Kidney epithelial cell (primary cell): ENCODE measurements at places on chromosomes 11 and 22. TPM values are rescaled to one million over a fixed set of nuclear protein-coding genes. Genes with fewer than 3 reads are reported as not detected.

SYCE3 gene
- total RNA-seq = 0.71 TPM in 1 of 2 replicates, not detected in the other

- no peak for DNase-seq
Observed at GRCh38 chr11:69229511-69229910, 64.4 kb upstream of the MYEOV start.

- no peak for DNase-seq
Observed at GRCh38 chr22:40050258-40050657, 55.5 kb downstream of the FAM83F start.

RIMBP3B gene
- total RNA-seq = 0.07 and 0.29 TPM in 2 replicates

- DNase-seq = no peak
Observed at GRCh38 chr11:64842366-64842759, 2.1 kb downstream of the CDC42BPG start.

- no peak for DNase-seq
Observed at GRCh38 chr22:45073064-45073463, 63.3 kb upstream of the PHF21B start.

- DNase-seq = no peak
Observed at GRCh38 chr11:33630936-33631748, 69.5 kb downstream of the C11orf91 start.

DNA sequence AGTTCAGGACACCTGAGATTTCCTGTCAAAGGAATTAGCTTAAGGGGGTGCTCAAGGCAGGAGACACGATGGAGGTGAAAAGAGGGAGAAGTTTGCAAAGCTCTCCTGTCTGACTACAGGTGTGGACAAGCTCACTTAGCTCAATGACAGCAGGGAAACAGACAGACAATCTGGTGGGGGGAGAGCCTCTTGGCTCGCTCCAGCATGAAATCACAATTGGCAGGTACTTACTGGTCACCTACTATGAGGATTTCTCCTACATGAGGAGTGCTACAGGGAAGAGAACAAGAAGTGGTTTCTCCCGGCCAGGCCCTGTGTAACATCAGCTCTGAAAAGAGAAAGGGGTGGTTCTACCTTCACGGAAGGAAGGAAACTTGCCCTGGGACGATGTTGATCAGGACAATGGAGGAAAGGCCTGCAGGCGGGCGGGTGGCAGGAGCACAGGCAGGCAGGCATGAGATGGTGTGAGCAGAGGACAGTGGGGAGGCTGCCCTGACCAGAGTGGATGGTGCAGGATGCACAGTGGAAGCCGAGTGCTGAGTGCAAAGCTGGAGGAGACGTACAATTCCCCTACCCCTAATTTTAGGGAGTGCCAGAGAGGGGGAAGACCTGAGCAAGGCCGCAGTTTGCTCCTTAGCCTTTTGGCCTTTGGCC is 57.9 kb upstream of the CRTAM start:
- DNase-seq = no peak

MMP7 gene
- total RNA-seq = 312 and 333 TPM in 2 replicates

SEPTIN3 gene
- total RNA-seq = 1.9 and 2.5 TPM in 2 replicates

TMEM223 gene
- total RNA-seq = 32.8 and 41.3 TPM in 2 replicates

DNA sequence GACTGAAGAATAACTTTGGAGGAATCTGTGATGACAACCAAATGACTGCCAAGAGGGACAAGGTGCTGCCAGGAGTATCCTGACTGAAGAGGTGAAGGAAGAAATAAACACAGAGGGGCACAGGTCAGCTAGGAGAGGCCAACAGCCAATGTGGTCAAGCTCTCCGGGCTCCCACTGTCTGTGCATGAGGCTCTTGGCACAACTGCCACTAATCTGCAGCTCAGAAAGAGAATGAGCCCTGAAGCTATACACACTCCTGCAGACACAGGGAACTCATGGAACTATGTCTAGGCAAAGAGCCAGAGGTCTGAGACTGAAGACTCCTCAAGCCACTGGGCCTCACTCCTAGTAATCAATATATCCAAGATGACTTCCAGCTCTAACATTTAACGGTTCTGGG is 7.0 kb downstream of the THRSP start:
- no peak for DNase-seq

FIBIN gene
- 0.89 and 1.3 TPM in 2 replicates for total RNA-seq
